ENCODE measurements at places on chromosomes 2 and 18.
A peak's percentile ranks its signal among the peaks of the same experiment; 100 is the strongest.

DNA sequence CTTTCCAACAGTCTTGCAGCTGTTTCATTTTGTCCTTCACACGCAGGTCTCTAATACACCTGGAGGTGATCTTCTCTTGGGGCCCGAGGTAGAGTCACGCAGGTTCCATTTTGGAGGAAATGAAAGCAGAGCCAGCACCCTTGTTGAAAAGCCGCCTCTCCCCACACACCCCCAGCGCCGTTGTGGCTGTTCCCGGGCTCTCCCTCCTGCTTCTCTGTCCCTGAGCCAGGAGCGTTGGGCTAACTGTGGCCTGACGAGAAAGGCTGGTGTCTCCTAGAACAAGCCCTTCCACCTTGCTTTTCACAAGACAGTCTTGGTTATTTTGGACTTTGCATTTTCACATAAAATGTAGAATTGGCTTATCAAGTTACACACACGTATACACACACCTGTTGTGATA is 16.3 kb downstream of the SNED1 start:
- DNase-seq: no peak

- DNase-seq: no peak
Observed at GRCh38 chr18:49137093-49137492, 186.3 kb upstream of the SMAD7 start.

GRCh38 chr2:64625299-64626145 is 28.2 kb downstream of the SERTAD2 start:
- DNase-seq: peak; percentile 54

- peak; percentile 5 for DNase-seq
Observed at GRCh38 chr2:38039121-38039910, 36.6 kb downstream of the CYP1B1 start.

- DNase-seq: no peak
Observed at GRCh38 chr2:190980630-190981209, 33.3 kb downstream of the STAT1 start.

- DNase-seq: no peak
Observed at GRCh38 chr2:192887337-192887736, 692.6 kb upstream of the TMEFF2 start.

- DNase-seq: no peak
Observed at GRCh38 chr2:107168141-107168540, 282.2 kb upstream of the ST6GAL2 start.

GRCh38 chr18:74831571-74832250 is 234.0 kb downstream of the ZNF407 start:
- no peak for DNase-seq

- DNase-seq: no peak
Observed at GRCh38 chr2:96819128-96819875, 3.2 kb downstream of the CNNM3 start.

GRCh38 chr18:50405582-50406271 is 30.9 kb downstream of the SKA1 start:
- DNase-seq: no peak

- DNase-seq: peak; percentile 4
Observed at GRCh38 chr18:62023536-62023935, 130.7 kb upstream of the RNF152 start.

- DNase-seq: no peak
Observed at GRCh38 chr18:80103231-80103630, 5.8 kb upstream of the ADNP2 start.

GRCh38 chr2:145431181-145431951 is 911.4 kb upstream of the ZEB2 start:
- DNase-seq: no peak

DNA sequence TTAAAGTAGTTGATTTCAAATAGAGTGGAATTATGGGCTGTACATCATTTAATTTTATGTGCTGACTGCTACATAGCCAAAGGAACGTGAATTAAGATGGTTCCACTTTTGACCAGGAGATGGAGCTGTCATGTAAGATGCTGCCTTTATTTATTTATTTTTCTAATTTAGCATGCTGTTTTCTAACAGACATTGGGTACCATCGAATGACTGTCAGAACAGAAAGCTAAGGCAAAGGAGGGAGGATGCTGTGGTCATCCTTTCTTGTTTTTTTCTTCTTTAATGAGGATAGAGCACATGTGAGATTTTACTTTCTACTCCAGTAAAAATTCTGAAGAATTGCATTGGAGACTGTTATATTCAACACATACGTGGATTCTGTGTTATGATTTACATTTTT is at the start of gene SCN2A:
Gene SCN2A, plus strand, starts transcription at position 185 of the 400 bp plus-strand sequence. CDS start 56,410 bp downstream, outside the sequence.
- DNase-seq: peak; percentile 6

DNA sequence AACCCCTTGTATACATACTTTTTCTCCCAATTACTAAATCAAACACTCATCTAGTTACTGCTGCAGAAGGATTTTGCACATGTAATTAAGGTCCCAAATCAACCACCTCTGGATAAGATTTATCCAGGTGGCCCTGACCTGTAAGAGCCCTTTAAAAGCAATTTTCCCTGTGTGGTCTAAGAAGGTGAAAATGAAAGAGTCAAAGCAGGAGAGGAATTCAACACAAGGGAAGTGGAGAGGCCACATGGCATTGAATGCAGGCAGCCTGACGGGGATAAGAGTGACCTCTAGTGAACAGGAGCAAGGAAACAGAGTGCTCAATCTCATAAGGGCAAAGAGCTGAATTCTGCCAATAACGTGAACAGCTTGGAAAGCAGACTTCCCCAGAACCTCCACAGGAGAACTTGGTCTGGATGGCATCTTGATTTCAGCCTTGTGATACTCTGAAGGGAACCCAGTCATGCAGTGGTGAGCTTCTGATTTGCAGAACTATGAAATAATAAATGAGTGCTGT is 27.2 kb downstream of the PPP3R1 start:
- peak; percentile 44 for DNase-seq

- no peak for DNase-seq
Observed at GRCh38 chr18:51330148-51330547, 132.7 kb upstream of the MEX3C start.

DNA sequence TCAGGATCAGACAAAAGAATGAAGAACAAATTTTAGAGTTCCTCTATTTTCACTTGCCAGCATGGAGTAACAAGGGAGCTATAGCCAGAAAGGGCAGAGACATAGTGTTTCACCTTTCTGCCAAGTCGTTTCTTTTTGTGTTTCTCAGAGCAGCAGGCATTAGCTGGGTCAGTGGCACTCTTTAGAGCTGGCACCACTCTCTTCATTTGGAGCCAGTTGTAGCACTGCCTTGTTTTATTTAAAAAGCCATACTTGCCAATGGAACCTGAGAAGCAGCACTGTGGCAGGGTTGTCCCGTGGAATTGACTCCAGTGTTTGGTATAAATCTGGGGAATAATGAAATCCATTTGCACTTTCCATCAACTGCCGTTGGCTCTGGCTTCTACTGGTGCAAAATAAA is 64.0 kb downstream of the LRRTM4 start:
- DNase-seq: no peak

DNA sequence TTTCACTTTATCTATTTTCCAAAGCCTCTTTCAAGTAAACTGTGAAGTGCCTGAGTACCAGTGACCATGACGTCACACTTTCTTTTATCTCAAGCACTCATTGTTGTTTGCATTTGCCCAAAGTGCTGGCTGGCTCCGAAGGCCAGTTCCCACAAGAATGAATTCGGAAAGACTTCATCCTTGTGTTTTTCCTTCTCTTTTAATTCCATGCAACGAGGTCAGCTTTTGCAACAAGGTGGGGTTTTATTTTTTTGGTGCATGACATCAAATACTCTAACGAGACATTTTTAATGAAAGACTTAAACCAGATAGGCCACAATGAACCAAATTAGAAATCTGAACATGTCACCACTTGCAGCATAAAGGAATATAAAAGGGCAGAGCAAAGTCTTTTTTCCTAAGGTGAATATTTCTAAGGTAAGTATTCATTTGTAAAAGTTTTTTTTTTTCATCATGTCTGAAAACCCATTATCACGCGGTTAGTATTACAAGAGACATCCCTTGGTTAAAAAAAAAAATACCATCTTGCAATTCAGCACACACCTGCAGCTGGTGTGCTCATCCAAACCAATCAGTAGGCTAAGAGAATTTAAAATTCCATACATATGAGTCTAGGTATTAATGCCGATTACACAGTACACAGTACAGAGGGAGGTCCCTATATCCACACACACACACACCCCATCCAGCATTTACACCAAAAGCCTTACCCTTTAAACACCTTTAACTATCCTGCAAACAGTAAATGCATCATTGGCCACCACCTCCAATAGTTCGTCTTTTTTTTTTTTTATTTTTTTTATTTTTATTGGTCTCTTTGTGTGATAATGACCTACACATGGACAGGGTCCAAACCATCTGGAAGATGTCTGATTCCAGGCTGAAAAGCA is 2.3 kb downstream of the ARL4C start:
- no peak for DNase-seq

GRCh38 chr18:79496237-79496977 is 100.7 kb downstream of the NFATC1 start:
- no peak for DNase-seq

GRCh38 chr2:115796078-115796477 is 1353.6 kb downstream of the DPP10 start:
- DNase-seq: no peak

GRCh38 chr18:58118536-58118935 is 74.5 kb downstream of the NEDD4L start:
- no peak for DNase-seq

GRCh38 chr18:24674200-24674599 is 213.8 kb downstream of the HRH4 start:
- no peak for DNase-seq

DNA sequence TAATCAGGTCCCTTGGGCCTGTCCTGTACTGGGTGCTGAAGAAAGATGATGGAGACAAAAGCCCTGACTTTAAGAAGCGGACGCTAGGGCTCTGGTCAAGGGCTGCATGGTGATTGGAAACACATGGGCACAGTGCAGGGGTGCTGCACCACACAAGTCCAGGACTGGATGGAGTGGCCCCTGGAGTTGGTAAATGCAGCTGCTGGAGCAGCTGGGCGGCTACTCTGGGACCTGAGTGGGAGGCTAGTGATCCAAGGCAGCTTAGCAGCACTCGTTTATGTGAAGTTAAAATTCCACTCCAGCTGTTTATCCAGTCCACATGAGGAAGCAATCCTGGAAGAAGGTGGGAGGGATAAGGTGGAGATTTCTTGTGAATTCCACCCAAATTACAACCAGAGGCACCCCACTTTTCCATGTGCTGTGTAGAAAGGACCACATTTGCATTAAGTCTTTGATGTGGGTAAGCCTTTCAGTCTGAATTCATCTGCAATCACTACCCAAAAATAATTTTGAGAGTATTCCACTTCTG is 24.9 kb downstream of the MERTK start:
- DNase-seq: no peak

GRCh38 chr2:234139755-234140154 is 89.3 kb downstream of the SPP2 start:
- no peak for DNase-seq

GRCh38 chr2:113227290-113227689 is 51.4 kb downstream of the PAX8 start:
- DNase-seq: no peak

DNA sequence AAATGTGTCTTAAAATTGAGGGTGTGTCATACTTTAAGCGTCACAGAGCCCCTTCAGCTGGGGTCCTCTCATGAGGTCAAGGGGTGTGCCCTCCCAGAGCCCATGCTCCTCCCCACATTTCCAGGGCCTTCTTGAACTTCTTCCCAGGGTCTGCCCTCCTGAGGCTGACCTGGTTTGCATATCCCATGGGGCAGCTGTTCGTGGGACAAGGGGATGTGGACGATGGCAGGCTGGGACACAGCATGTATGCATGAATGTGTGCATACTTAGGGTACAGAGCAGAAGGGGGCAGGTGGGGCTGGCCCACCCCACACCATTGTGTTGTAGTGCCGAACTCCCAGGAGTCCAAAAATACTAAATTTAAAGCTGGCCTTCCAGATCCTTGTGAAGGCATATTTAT is 46.2 kb upstream of the TAF1B start:
- DNase-seq: no peak

- no peak for DNase-seq
Observed at GRCh38 chr2:204180649-204181048, 244.1 kb downstream of the ICOS start.

DNA sequence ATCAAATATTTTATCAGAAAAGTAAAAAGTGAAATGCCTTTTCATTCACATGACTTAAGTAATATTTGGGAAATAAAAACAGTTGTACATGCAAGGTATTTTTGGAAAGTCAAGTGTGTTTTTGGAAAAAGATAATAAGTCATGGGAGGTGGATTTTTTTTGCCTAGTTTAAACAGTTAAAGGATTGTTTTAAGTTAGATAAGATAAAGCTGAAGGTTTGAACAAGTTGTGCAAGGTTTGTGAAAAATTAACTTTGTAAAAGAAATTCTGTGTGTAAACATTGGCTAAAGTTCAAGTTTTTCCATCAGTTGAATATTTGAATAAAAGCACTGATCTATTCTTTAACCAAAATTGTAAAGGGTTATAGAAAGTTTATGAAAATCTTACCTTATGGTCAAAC is 207.9 kb upstream of the RGPD4 start:
- no peak for DNase-seq

DNA sequence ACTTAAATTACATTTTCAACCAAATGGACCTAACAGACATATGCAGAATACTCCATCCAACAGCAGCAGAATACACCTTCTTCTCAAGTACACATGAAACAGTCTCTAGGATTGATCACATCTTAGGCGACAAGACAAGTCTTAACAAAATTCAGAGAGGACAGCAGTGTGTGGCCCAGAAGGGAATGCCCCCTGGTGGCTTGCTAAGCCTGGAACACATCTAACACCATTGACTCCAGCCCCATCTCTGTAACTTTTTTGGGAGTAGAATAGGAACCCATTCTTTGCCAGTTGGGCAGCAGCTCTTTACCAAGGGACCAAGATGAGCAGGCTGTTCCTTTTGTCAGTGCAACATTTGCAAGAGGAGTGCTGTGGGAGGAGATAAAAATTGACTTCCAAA is 249.9 kb downstream of the PLCL1 start:
- peak; percentile 3 for DNase-seq

DNA sequence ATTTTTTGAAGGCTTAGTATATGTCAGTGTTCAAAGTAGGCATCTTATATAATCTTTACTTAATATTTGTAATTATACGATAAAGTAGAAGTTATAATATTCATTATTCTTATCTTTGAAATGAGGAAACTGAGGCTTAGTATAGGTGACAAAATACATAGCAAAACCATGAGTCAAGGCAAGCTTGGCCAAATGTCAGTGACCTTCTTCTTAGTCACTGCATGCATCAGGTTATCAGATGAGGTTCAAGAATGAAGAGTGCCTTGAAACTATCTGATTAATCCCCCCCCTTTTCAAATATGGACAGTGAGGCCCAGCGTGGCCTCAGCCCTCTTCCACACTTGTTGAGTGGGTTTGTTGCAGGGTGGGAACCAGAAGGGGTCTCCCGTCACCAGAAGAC is 59.3 kb downstream of the PMAIP1 start:
- no peak for DNase-seq

DNA sequence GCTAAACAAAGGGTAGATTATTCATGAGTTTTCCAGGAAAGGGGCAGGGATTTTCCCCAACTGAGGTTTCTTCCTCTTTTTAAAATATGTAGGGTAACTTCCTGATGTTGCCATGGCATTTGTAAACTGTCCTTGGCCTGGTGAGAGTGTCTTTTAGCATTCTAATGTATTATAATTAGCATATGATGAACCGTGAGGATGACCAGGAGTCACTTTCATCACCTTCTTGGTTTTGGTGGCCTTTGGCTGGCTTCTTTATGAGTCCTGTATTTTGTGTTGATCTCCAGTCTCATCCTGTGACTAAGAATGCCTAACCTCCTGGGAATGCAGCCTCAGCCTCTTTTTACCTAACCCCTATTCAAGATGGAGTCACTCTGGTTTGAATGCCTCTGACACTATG is 391.0 kb upstream of the LINC00305 start:
- DNase-seq: no peak

- no peak for DNase-seq
Observed at GRCh38 chr2:68088940-68089339, 26.1 kb upstream of the C1D start.

GRCh38 chr2:237966250-237966564 is 607 bp upstream of the UBE2F start:
- no peak for DNase-seq
